Stimulated activated CD4-positive, alpha-beta T cell treated with anti-CD3 and anti-CD28 coated beads, Interleukin-12 subunit alpha, Interleukin-12 subunit beta, amount 100 ng/mL, for 48 hours (primary cell): ENCODE measurements at places on chromosomes 5 and 9.

GRCh38 chr9:16484744-16485143 is 385.7 kb downstream of the BNC2 start:
- no peak for DNase-seq

DNA sequence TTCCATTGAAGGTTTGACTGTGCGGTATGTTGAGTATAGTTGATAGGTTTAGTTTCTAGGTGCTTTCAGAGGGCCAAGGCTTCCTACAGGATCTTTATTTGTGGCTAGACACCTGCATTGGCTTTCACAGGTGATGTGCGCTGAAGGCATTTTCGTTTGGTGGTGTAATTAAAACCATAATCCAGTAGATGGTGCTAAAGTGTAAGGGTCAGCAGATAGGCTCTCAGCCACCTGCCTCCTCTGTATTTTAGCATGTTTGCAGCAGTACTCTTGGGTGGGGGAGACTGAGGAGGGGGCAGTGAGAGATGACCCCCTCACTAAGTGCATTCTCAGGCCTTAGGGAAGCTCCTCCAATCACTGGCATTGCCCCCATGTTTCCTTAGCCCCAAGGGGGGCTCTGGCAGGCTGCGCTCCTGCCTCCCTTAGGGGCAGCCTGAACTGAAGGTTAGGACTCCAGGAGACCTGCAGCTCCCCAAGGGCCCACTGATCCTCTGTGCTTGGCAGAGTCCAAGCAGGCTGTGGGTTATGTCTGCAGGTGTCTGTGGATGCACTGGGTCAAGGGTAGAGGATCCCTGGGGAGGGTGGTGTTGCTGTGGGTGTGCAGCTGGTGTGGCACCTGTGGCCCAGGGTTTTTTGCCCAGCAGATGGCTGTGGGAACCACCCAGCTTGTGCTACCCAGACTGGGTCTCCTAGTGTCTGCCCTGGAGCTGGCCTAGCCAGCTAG is 23.4 kb downstream of the CDK20 start:
- DNase-seq, result no peak

- no peak for DNase-seq
Measured at GRCh38 chr5:135242021-135242865, 156.8 kb downstream of the MACROH2A1 start.

DNA sequence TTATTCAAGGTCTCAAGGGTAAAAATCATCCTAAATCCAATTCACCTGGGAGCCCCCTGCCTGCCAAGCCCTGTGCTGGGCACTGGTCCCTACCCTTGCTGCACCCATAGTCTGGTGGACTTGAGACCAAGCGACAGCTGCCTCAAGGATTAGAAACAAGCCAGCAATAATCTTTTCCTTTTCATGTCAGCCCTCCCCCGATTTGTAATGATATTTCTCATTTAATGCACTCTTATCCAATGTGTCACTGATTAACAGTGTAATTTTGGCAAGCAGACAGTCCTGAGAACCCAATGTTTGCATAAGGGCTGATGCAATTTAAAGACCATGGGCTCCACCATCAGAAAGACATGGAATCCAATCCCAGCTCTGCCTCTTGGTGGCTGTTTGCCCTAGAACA is 108.9 kb downstream of the ACTL7B start:
- DNase-seq, result no peak

GRCh38 chr5:37214550-37214949 is 34.6 kb downstream of the CPLANE1 start:
- DNase-seq, result no peak

GRCh38 chr9:81132318-81132717 is 557.0 kb downstream of the TLE1 start:
- DNase-seq, result no peak

- DNase-seq, result no peak
Measured at GRCh38 chr5:120640778-120641177, 176.7 kb downstream of the PRR16 start.

DNA sequence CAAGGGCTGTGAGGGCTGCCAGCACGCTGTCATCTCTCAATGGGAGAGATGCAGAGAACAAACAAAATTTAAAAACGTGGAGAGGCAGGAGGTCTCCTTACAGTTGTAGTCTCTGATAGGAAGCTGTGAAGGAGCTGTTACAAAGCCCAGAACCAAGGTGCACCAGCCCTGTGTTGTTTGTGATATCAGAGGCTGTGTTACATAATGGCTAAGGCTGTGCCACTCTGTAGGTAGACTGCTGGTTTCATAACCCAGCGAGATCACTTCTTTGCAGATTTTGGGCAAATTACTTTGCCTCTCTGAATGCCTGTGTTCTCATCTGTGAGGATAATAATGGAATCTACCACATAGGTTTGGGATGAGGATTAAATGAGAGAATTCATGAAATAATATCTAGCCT is 1480.7 kb upstream of the WWC1 start:
- no peak for DNase-seq

DNA sequence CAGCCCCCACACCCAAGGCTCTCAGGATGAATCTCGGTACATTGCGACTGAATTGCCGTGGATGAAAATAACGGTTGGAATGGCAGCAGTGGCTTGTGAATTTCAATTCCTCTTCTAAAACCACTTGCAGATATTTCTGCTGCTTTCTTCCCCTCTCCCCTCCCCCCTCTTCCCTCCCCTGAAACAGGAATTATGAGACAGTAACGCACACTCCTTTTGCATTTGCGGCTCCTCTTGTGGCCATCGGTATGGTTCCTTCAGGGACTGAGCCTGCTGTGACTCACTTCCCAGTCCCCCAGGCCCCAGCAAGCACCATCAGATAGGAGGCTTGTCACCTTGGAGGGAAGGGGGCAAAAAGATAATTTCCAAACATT is 9.7 kb downstream of the DCANP1 start:
- DNase-seq, result no peak

- peak; percentile 63 for DNase-seq
Measured at GRCh38 chr9:124216474-124217176, 41.1 kb upstream of the NEK6 start.

DNA sequence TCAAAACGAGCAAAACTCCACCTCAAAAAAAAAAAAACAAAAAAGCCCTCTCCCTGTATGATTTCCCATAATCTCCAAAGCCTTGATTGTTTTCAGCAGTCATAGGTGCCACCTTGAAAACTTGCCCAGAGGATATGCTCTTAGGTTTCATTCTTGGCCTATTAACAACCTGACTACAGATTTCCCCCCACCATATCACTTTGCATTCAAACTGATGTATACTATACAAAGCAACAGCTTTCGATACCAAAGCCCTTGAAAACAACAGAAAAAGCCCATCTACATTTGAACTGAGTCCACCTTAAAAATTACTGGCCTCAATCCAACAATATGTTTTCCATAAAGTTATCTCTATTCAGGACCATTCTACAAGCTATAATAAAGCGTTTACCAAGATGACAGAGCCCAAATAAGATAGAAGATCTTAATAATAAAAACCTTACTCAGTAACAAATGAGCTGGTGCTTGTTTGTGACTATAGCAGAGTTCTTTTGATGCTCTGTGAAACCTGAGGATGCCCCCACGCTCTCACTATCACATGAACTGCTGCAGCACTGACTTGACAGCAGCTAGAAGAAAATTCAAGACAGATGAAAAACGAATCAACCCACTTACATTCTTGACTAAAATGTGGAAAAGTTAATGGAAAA is 44.4 kb downstream of the FNBP1 start:
- no peak for DNase-seq

DNA sequence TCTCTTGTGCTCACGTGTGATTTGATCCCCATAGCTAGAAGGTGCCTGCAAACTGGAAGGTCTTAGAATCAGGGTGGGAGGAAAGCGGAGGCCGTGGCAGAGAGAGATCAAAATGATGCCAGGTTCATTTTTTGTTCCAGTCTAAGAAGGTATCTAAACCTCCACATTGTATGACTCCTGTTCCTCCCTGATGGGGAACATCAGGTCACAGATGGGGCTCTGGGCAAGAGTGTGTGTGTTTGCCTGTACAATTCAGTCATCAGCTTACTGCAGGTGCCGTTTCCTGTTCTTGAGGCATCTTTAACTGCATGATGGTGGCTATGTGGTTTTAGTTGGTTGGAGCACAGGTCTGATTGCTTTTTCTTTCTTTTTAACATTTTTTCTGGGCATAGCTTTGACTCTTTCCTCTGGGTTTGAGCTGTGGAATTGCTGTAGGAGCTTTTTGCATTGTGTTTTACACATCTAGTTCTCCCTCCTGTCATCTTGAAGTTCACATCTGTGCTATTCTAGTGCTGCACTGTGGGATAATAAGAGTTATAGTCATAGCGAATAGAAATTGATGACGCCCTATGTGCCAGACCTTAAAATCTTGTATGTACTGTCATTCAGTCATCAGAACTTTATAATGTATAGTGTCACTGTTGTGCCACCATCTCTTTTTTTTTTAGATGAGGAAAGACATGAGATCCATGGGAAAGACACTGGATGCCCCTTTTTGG is 30.8 kb downstream of the ARHGAP26 start:
- peak; percentile 28 for DNase-seq

DNA sequence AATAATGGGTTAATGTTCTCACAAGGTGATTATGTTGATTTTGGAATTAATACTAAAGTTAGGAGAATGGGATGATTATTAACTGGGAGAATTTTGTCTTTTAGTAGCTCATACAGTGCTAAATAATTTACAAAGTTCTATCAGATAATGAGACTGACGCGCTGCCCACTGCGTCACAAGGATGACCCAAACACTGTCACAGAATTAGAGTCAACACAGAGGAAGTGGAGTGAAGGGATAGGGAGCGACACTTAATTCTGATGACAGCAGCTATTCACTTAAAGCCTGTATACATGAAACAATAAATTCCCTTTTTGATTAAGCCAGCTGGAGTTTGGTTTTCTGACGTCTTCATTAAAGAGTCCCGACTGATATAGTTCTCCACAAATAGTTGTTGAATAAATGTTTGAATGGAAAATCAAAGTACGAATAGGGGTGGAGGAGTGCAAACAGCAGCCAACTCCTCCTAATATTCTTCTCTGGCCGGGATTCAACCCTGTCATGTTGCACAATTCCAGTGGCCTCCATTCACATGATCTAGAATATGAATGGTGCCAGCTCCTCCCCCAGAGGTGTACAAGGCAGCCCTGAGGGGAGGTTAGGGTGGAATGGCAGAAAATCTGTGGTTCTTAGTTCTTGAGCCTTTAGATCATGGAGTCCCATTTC is 140.3 kb downstream of the PCSK1 start:
- DNase-seq, result no peak

- DNase-seq, result peak; percentile 62
Measured at GRCh38 chr5:14872070-14872989, 752 bp upstream of the ANKH start.
